ENCODE measurements at places on chromosomes 5 and 9. TPM values are rescaled to one million over a fixed set of nuclear protein-coding genes. Genes with fewer than 3 reads are reported as not detected.

Gene SEC24A
- 20.8 TPM for total RNA-seq

Gene SAXO1
- 0.10 TPM for total RNA-seq

Gene SLC1A1
- total RNA-seq, result 0.13 TPM

Gene MARCOL
- total RNA-seq, result not detected

Gene PCAT7
- total RNA-seq, result not detected

Gene SPATA31E1
- not detected for total RNA-seq

Gene LCN1
- not detected for total RNA-seq

DNA sequence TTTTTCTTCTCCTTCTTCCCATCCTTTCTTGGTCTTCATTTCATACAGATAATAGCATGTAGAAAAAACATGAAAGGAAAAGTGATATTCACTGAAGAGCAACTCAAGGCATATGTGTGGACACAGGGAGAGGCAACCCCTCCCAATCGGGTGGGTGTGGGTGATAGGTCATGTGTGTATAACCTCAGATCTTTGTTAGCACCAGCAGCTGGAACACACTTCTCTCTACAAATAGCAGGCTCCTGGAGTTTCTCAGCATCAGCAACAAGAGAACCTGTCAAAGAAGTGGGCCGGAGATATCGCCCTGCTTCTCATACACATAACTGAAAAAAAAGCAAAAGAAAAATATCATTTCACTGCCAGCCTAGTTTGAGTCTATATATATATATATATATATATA lies 426.4 kb downstream of the DTWD2 start:
- DNase-seq, result no peak

DNA sequence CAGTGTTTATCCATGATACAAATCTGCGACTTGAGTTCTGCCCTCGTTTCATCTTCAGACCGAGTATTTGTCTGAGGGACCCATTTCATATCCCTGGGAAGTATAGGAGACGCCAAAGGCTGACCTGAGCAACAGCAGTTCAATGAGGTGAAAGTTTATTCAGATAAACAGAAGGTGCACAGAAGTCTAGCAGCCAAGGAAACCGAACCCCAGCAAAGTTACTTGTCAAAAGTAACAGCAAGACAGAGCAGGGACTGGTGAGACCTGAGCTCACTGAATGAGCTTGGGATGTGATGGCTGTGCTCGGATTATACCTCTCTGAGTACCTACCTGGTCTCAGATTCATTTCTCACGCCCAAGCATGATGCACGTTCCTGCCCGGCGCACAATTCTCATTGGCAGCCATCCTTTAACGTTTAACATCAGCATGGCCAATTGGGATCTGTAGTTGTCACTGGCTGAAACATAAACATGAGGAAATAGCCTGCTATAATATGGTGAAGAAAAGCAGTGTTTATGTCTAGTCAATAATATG lies 599 bp downstream of the LYRM7 start:
- DNase-seq, result peak; percentile 41

- no peak for DNase-seq
These were observed 33.1 kb downstream of the DBH start for GRCh38 chr9:133669182-133669801.

- no peak for DNase-seq
These were observed 16.4 kb downstream of the ZSWIM6 start for GRCh38 chr5:61348447-61348846.

DNA sequence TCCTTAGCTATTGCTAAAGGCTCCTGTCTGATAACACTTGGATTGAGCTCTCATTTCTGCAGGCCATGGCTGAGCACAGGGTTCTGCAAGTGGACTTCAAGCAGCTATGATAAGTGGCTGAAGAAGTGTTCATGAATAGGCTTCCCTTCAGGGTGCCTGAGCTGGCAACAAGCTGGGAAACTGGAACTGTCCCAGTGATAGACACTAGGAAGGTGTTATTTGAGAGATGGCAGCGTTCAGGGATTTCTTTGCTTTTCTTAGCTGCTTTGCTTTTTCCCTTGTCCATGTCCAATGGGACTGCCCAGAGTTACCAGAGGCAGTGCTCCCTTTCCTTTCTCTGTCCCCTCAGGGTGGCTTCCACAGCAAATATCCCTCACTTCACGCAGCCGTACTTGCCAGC lies 75.8 kb downstream of the INIP start:
- no peak for DNase-seq

DNA sequence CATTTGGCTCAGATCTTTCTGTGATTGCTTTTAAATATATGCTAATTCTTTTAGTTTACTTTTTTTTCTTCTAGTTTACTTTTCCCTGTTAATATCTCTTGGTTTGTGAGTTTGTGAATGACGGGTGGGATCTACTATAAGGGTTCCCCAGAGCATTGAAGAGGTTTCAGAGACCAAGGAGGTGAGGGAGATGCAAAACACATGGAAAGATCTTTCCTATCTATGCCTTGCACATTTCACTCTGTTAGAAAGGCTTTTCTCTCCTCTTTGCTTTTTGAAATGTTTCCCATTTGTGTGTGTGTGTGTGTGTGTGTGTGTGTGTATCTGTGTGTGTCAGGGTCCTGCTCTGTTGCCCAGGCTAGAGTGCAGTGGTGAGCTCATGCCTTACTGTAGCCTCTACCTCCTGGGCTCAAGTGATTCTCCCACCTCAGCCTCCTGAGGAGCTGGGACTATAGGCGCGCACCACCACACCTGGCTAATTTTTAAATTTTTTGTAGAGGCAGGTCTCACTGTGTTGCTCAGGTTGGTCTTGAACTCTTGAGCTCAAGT lies 50.7 kb downstream of the CNTLN start:
- no peak for DNase-seq

GRCh38 chr5:151686674-151687407 lies at the start of gene SPARC:
TSS of gene SPARC (minus strand) at chr5:151686915. CDS start at chr5:151676188, 10,727 bp downstream.
- DNase-seq, result peak; percentile 25

DNA sequence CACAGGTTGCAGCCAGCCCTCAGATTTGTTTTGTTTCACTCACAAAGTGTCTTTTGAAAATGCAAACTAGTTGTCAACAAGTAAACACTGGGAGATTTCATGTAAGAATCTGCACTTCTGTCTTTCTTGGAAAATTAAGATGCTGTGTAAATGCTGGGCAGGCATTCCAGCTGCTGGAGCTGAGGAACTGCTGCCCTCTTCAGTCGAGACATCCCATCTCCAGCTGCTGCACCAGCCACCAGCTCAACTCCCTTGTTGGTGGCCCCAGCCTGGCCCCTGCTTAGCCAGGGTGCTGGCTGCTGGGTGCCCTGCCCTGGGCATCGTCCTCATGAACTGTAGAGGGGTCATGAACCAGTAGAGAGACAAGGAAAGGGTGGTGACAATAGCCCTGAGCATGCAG lies 33.1 kb upstream of the AFAP1L1 start:
- DNase-seq, result no peak

DNA sequence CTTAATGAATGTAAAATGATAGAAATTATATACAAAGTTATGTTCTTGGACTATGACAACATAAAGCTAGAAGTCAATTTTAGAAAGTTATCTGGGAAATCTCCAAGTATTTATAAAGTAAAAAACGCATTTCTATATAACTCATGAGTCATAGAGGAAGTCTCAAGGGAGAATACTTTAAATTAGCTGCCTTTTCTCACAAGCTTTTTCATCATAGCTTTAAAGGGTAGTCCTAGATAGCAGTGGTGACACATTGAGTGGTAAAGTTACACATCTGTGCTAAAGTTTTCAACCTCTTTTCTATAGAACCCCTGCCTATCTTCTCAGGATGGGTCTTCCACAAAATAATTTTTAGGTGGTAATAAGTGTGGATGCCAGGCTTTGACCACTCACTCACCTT lies 598.3 kb upstream of the FAM174A start:
- DNase-seq, result no peak

DNA sequence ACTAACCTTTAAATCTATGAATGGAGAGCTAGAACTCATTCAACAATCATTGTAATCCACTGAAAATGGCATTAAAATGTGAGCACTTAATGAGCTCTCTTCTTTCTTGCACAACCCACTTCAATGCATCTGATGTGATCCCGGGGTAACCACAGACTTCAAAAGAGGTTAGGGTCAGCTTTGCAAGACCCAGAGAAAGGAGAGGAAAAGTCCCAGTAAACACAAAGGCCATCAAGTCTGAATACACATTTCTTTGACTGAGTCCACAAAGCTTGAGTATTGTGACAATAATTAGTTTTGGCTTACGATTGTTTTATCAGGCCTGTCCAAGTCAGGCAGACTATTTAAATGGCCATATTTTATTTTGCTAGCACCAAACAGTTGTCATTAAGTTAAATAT lies 148.8 kb upstream of the ZNF608 start:
- no peak for DNase-seq

DNA sequence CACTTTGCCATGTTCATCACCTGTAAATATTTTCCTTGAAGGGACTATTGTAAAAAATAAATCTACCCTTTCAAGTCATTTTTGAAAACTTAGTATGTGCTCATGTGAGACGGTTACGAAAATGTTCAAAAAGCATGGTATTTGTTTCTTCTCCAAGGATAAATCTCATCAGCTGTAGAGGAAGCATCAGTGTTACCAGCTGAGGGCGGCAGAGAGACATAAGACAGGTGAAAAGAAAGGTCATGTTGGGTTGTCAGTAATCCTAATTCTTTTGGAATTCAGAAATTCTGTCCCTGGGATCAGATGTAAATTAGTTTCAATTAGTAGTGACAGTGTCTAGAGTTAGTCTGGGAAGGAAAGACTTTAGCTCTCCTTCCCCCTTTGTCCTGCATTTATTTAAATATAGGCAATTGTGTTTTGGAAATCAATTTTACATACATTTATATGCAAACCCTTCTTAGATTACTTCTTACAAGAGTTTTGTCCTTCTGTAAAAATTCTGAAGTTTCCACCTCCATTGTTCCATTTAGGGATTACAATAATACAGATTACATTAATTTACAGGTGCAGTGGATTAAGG lies 791.9 kb upstream of the CDH6 start:
- no peak for DNase-seq

DNA sequence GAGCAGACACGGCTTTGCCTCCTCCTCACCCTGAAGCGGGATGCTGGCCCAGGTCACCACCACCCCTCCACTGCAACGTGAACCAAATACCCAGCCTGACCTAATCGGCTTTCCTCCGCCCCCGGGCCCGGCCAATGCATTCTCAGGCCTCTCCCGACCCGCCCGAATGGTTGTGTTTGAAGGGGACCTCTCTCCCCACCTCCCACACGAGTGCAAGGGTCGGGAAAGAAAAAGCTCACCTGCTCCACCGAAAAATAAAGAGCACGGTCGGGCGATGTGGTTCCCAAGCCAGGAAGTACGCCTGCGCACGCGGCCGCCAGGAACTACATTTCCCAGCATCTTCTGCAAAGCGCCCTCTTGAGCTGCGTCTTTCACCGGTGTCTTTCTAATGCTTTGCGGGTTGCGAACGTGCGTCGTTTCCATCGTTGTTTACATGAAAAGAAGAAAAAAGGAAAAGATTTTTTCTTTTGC lies at the start of gene ZNF883:
Gene ZNF883, minus strand, starts transcription at position 282 of the 471 bp plus-strand sequence.
- peak; percentile 52 for DNase-seq

GRCh38 chr9:107866711-107867311 lies 377.2 kb upstream of the KLF4 start:
- no peak for DNase-seq

GRCh38 chr9:38065369-38066075 lies 3.5 kb downstream of the SHB start:
- no peak for DNase-seq

GRCh38 chr5:164097749-164098148 lies 592.3 kb downstream of the MAT2B start:
- no peak for DNase-seq

- DNase-seq, result no peak
These were observed 137.5 kb downstream of the ICE1 start for GRCh38 chr5:5560016-5560415.

DNA sequence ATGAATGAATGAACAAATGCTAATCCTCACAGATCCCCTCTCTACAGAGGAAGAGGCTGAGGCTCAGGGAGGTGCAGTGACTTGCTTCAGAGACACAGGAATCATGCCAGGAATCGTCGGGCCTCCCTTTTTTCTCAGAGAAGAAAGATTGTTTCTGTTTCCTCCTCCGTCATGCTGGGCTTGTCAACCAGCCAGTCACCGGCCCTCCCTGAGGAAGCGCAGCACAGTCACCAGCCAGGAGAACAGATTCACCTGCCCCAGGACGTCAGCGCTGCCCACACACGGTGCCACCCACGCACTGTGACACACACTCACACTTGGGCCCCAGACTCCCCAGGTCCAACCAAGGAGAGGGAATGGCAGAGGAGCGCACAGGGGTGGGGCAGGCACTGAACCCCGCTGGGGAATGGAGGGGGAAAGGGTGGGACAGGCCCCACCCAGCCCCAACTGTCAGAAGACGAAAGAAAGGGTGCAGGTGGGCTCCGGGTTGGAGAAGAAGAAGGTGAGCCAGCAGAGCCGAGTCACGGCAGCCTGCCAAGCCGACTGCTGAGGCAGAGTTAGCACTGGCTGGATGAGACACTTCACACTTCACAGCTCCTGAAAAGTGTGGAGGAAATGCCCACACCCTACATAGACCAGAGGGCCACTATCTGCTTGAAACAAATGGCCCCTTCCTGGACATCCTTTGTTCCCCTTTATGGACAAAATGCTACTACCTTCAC lies 13.8 kb upstream of the ERGIC1 start:
- DNase-seq, result no peak

DNA sequence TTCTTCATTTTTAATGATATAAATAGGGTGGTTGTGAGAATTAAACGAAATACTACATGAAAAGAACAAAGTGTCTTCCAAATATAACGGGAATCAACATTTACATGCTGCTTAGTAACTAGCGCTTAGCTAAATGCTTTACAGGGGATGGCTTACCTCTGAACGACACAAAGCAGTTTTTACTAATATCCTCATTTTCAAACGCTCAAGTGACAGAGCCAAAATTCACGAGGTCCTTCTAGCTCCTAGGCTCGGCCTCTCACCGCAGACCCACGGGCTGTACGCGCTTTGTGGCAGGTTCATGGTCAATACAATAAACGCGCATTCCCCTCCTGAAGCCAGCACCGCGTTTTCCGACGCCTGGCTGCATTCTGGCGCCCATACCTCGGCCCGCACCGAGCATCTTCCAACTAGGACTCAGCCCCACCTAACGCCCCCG lies 442 bp downstream of the ZNF510 start:
- no peak for DNase-seq

GRCh38 chr5:123099514-123100151 lies 10.6 kb downstream of the PRDM6 start:
- DNase-seq, result no peak

GRCh38 chr9:75826314-75826713 lies 64.2 kb upstream of the PCSK5 start:
- no peak for DNase-seq

- DNase-seq, result no peak
These were observed 53.0 kb downstream of the ERGIC1 start for GRCh38 chr5:172886974-172887501.

DNA sequence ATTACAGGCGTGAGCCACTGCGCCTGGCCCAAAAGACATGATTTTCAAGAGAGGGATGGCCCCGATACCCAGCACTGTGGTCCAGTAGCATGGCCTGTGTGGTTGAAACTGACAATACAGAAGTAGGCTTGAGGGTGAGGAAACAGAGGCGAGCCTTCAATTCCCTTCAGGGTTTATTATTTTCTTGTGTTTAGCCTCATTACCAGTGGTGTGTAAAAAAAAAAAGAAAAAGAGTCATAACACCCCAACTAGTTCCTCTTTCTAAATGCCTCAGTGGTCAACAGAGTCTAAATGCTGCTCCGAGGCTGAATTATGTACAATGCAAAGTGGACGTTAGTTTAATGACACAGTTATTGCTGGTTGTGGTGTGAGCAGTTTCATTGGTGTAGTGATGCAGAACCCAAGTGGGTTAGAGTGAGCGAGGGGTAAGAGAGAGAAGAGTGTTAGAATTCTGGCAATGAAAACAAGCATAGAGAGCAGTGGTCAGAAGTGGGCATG lies 58.8 kb downstream of the SNX30 start:
- no peak for DNase-seq

GRCh38 chr9:91362051-91362611 lies 413 bp upstream of the AUH start:
- peak; percentile 27 for DNase-seq

- DNase-seq, result no peak
These were observed 119.5 kb downstream of the HMHB1 start for GRCh38 chr5:143931476-143931875.
